ENCODE measurements at places on chromosomes 5 and 9. TPM values are rescaled to one million over a fixed set of nuclear protein-coding genes. Genes with fewer than 3 reads are reported as not detected.

The SPTLC1 gene
- total RNA-seq, result 64.0 TPM

DNA sequence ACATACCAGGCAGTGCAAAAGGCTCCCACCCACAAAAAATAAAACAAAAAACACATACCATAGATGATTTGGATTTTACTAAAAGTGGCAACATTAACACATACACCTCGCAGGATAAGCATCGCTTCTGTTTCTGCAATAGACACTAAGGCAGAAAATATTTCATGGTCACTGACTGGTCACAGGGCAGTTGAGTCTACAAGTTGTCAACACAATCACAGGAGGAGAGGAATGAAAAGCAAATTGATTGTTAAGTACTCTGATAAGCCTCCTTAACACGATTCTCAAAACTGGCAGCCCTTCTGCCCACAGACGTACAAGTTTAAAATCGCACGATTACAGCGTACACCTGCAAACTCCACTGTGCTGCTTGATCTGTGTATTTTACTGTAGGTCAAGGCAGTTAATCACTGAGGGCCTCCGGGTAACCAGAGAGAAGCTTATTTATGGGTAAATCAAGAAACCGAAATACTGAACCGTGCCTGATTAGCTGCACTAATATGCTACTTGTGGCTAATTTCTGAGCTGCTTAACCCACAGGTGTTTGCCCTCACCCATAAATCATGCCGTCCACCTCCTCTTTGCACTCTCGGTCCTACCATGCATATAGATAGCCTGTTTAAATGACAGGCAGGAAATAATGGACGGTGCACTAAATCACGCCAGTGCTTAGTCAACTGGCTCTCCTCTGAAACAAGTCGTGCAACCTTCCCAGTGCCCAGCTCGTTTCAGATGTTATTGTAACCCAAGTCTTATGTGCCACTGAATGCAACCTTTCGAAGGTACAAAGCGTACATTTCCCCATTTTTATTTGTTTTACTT lies 659.4 kb upstream of the ADAMTS16 start:
- DNase-seq, result no peak
- H3K36me3 ChIP-seq, result no peaks in the 10 kb centered on the region
- no peaks in the 10 kb centered on the region for H3K27me3 ChIP-seq
- H3K27ac ChIP-seq, result no peak overlapping the region
- H3K4me1 ChIP-seq, result no peaks in the 10 kb centered on the region

GRCh38 chr9:123724211-123724796 lies 205.6 kb downstream of the DENND1A start:
- no peak overlapping the region for H3K27ac ChIP-seq
- H3K36me3 ChIP-seq, result no peaks in the 10 kb centered on the region
- DNase-seq, result no peak
- no peaks in the 10 kb centered on the region for H3K4me1 ChIP-seq
- no peak overlapping the region for H3K4me3 ChIP-seq

DNA sequence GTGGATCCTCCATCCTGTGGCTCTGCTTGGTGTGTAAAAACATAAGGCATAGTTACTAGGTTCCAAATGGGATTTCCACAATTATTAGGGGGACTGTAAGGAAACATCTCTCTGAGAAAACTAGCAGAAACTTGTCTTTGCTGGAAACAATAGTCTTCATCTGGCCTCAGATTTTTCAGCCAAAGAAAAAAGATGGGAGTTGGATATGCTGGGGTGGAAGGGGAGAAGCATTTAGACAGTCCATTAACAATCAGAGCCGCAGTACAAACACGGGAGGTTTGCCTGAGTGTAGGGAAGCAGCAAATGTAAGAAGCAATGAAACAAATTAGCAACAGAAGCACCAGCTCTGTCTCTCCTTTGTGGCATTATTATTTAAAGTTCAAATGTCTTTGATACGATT lies 402.7 kb upstream of the ZNF608 start:
- no peak for DNase-seq
- no peaks in the 10 kb centered on the region for H3K27me3 ChIP-seq
- H3K27ac ChIP-seq, result no peak overlapping the region
- H3K4me1 ChIP-seq, result no peaks in the 10 kb centered on the region
- no peak overlapping the region for H3K4me3 ChIP-seq

DNA sequence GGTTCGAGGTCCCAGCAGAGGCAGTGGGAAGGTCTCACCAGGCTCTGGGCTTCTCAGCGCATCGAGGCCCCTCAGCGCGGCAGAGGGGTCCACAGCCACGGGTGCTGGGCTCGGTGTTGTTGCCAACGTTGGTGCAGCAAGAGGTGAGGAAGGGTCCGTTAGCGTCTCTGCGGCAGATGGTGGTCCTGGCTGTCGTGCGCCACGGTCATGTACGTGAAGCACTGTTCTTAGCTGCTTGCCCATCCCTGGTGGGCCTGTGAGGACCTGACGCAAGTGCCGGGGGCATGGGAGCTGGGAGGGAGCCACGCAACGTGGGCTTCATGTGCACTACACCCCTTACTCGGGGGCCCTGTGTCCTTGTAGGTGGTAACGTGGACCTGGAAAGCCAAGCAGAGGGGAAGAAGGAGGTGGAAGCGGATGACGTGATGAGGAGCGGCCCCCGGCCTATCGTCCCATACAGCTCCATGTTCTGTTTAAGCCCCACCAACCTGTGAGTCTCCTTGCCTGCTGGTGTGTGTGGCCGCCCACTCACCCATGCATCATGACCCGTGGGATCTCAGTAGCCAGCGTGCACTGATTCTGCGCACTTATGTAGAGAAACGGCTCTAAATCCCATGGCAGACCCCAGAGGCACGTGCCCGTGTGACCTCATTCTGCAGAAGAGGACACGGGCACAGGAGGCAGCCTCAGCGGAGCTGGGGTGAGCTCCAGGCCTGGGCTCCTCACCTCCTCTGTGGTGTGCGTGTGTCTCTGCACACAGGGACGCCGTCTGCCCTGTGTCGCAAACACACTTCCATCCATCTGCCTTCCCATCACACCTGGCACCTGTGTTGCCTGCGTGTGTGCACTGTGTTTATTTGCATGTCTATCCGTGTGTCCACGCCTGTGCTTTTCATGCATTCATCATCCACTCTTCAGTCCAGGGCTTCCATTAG lies 166.1 kb downstream of the CACNA1B start:
- H3K4me3 ChIP-seq, result no peak overlapping the region
- no peak for DNase-seq
- no peak overlapping the region for H3K27ac ChIP-seq

DNA sequence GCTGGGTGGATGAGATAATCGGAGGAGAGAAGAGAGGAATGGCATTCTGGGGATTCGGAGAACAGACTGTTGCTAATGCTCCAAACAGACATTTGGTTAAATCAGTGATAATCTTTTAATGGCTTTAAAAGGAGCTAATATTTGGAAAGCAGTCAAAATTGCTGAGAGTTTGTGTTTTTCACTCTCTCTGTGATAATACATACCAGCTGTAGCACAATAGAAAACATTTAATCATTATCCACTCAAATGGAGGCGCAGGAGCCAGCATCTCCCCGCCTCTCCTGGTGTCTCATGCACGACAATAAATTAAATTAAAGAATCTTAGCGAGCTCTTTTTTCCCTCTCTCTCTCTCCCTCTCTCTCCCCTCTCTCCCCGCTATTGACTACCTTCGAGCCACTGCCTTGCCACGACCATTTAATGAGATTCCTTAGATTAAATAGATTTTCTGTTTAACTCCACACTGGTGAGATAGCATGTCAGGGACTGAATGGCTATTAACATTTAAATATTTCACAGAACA lies 268.6 kb upstream of the MVB12B start:
- no peaks in the 10 kb centered on the region for H3K36me3 ChIP-seq
- no peaks in the 10 kb centered on the region for H3K27me3 ChIP-seq
- DNase-seq, result no peak
- no peaks in the 10 kb centered on the region for H3K4me1 ChIP-seq

All from CD8-positive, alpha-beta memory T cell (primary cell).